ENCODE measurements at places on chromosomes 1 and 21. TPM values are rescaled to one million over a fixed set of nuclear protein-coding genes. Genes with fewer than 3 reads are reported as not detected.

The CTXND2 gene
- not detected for total RNA-seq

The SELP gene
- not detected for total RNA-seq

The HTR6 gene
- total RNA-seq = not detected

The SLC2A5 gene
- total RNA-seq = not detected
